ENCODE measurements at places on chromosomes 2 and 18.

GRCh38 chr18:9627642-9628041, 13.3 kb upstream of the PPP4R1 start:
- DNase-seq: no peak

- no peak for DNase-seq
Measured at GRCh38 chr2:104109356-104109755, 744.6 kb upstream of the POU3F3 start.

DNA sequence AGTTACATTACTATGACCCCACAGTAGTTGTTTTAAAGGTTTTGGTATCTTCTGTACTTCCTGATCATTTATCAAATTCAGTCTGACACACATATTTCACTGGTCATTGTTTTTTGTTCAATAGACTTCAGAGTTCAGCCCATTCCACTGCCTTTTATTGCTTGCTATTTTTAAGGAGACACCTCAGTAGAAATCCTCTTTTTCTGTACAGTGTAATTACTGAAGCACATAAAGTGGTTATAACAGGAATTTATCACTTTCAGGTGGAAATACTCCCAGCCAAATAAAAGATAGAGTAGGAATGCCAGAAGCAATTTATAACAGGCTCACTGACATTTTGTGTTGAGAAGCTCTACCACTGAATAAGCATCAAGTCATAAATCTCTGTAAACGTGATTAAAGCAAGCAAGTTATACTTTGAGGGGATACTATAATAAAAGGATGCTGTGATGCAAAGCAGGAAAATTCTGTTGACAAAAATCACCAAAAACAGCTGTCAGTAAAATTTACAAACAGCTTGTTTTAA, 6.6 kb upstream of the BARD1 start:
- DNase-seq: no peak

DNA sequence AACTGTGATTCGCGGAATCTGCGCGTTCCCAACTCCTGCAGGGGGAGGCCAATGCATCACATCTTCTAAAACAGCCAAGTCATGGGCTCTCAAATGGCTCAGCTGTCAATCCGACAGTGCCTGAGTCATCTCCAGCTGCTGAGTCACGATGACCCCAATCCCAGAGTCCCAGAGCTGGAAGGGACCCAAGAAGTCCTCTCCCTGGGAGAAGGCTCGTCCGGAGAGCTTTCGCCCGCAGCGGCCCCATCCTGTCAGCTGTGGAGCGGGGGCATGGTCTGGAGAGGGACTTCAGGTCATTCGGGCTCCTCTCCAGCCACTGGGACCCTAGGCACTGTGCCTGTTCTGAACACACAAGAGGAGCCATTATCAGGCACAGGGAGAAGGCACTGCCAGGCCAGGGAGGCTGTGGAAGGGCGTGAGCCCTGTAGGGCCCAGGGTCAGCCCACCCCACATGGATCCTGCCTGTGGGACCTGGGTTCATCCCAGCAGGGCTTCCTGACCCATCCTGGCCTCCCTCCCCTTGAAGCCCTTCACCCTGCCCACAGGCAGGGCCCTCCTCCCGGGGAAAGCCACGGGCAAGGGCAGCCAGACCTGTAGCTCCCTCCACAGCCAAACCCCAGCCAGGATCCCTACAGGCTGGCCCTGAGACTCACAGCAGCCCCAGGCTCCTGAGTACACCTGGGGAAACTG, 47.6 kb upstream of the GPC1 start:
- peak; percentile 76 for DNase-seq

DNA sequence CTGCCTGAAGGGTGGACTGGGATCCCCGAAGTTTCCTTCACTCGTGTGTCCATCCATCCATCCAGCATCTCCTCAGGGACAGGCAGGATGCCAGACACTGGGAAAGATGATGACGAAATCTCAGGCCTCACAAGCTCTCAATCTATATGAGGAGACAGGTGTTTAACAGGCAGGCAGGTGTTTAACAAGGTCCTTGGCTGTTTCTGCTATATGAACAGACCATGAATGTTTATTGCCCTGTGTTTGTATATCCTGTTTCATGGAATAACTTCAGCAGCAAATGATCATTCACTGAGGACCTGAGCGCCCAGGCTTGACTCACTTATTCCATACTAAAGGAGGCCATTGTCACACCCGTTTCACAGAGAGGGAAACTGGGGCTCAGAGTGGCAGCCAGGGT, 685.8 kb upstream of the HS6ST1 start:
- peak; percentile 88 for DNase-seq

DNA sequence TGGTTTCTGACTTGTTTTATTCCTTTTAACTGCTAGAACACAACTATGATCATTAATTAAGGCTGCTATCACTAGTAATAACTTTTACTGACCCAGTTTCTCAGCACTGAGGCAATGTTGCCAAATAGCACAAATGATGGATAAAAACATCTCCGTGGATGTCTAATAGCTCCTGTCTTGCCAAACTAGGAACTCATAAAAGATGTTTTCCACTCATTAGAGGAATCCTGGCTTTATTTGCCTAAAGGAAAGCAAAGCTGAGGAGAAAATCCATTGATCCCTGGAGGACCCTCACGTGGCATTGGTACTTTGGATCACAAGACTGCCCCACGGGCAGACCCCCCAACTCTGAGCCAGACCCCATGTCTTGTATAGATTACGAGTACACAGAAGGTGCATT, 96.1 kb upstream of the ZNF397 start:
- DNase-seq: no peak

DNA sequence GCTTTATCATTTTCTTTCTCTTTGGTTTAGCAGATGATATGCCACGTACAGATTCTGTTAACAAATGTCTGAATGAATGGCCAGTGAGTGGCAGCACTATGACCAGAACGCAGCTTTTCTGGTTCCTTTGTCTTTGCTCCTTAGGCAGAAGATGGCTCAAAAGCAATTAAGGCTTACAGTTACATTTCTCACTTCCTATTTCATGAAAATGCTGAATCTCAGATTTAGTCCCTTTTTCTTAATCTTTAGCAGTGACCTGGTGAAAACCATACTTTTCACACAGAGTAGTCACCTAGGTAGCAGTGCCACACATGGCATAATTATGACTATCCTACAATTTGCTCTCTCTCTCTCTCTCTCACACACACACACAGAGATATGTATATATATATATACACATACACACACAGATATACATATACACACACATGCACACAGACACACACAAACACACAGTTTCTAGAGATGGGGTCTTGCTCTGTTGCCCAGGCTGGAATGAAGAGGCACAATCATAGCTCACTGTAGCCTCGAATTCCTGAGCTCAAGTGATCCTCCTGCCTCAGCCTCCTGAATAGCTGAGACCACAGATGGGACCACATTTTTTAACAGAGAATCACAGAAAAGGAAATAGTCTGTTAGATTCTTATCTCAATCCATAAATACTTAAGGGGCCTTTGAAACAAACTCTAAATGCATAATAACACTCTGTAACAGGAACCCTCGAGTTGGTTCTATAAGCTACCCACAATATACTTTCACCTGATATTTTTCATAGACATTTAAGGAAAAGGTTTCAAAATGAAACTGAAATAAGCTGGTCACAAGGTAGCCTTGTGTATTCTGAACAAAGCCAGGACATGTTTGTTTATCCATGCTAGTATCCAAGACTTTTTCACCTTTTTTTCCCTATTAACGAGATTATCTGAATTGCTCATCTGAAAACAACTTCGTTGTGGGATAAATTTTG, 11.6 kb downstream of the PDE6D start:
- DNase-seq: no peak

- no peak for DNase-seq
Measured at GRCh38 chr2:217438821-217439220, 564.0 kb downstream of the TNS1 start.

DNA sequence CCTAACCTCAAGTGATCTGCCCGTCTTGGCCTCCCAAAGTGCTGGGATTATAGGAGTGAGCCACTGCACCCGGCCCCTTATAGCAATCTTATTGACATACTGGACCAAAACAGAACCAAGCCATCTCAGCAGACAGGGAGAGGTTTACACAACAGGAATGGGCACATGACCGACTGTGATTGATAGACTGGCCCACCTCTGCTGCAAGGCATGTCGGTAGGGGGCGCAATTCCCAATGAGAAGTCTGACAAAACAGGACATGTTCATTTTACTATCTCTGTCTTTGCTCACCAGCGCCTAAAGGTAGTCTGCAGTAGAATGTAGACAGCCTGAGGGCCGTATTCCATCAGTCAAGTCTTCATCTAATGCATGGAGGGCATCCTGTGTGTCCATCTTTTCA, 2.0 kb downstream of the LYPD6B start:
- DNase-seq: no peak

- DNase-seq: no peak
Measured at GRCh38 chr18:2655954-2656236, 369 bp downstream of the SMCHD1 start.

DNA sequence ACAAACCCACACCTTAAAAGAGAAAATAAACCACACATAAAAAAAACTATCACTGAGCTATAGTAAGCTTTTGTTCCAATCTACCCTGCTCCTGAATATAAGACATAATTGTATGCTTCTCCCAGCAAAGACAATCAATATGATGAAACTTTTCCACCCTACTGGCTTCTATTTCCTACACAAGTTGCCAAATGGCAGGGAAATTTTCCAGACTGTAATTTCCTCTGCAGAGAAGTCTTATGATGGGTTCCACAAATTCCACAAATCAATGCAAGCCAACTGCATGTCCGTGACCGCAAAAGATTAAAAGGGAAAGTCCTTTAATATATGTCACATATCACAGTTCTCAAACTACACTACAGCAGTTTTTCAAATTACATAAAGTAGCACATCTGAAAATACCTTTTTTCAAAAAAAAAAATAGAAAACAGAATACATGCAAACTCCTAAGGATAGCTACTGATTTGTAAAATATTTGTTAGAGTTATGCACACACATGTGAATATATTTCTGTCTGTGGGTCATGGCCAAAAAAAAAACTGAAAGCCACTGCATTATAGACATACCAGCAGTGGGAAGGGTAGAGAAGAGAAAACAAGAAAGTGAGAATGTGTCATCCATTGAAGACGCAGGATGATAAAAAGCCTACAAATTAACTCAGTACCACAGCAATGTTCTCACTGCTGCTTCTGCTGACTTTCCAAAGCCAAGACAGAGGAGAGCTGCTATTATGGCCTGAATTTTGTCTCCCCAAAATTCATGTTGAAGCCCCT, 61.4 kb downstream of the RPL31 start:
- no peak for DNase-seq

DNA sequence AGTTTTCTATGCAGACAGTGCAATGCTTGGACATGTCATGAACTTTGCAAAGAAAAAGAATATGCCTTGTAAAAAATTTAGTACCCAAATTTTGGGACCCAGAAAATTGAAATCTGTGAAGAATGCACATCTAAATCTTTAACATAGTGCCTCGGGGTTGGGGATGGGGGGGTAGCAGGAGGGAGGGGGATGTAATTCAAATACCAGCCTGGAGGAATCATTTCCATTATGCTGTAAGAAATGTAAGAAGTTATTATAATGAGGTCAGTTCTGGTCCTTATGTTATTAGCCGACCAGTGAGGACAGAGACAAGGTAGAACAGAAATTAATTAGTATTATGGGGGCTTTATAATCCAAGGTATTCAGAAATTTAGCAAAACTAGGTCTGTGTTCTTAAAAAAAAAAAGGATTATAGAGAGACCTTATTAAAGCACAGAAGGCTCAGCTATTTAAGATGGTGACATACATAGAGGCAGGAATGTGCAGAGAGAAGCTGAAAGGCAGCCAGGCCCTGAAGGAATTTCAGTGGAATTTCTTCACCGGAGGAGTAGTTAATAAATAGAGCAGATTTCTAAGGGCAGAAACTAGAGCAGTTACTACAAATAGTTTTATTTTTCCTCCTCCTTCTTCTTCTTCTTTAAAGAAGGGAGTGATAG, 89.0 kb upstream of the RBMS1 start:
- DNase-seq: no peak

DNA sequence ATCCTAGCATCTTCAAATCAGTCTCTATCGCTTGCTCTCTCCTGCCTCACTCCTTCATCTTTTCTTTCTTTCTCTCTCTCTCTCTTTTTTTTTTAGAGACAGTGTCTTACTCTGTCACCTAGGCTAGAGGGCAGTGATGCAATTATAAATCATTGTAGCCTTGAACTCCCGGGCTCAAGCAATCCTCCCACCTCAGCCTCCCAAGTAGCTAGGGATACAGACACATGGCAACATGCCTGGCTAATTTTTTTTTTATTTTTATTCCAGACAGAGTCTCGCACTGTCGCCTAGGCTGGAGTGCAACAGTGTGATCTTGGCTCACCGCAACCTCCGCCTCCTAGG, 10.6 kb upstream of the SLC66A3 start:
- DNase-seq: no peak

DNA sequence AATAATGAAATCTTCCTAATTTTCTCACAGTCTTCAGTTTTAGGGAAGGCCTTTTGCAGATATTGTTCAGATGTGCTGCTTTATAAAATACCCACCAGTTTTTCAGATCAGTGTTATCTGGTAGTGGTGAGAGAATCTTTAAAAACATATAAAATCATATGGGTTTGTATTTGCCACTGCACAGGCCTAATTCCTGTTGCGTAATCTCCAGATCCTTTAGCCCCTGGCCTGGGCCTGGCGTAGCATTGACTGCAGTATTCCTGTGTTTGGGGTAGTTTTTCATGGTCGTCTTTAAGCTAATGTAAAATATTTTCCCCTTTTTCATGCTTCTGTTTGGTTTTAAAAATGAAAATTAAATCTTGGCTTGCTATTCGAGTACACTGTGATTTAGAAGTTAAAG, 43.2 kb downstream of the TSHZ1 start:
- no peak for DNase-seq

GRCh38 chr2:219868635-219869034, 241.2 kb downstream of the SLC4A3 start:
- no peak for DNase-seq

DNA sequence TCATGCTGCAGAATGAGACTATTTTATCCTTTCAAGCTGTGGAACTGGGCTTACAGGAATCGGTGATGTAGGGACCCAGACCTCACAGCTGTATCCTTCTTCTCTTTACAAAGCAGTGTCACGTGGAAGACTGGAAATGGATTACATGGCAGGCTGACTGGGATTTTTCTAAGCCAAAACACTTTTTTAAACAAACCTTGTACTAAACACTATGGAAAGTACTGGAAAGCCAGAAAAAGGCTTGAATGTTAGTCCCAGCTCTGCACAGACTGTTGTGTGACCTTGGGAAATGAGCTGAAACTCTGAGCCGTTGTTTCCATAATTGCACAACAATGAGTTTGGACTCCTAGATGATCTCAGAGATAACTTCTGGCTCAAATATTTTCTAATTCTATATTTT, 7.6 kb upstream of the ADAM23 start:
- DNase-seq: no peak

- peak; percentile 94 for DNase-seq
Measured at GRCh38 chr2:222709191-222709891, 37.9 kb downstream of the MOGAT1 start.

DNA sequence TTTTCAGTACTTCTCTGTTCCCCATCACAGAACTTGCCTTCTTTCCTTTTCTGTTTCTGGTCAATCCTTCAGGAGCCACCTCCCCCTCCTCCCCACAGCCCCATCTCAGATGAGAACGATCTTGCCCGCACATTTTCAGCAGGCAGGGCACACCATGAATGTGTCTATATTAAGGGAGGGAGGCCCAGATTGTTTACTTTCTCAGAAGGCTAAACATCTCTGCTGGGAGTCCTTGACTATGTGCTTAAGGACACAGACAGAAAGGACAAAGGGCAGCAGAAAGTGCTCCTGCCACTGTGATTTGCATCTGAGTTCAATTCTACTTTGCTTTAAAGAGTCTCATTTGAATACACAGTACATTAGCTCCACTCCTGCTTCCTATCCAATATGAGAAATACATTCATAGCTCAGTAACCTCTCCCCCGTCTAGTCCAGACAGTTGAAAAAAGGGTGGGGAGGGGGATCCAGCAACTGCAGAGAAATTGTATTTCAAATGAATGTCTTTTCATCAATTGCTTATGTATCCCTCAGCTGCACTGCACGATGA, 175.0 kb upstream of the PARD3B start:
- no peak for DNase-seq

Measured in SHP77 (cell line).